ENCODE measurements at places on chromosomes 3 and 15. TPM values are rescaled to one million over a fixed set of nuclear protein-coding genes. Genes with fewer than 3 reads are reported as not detected.

DNA sequence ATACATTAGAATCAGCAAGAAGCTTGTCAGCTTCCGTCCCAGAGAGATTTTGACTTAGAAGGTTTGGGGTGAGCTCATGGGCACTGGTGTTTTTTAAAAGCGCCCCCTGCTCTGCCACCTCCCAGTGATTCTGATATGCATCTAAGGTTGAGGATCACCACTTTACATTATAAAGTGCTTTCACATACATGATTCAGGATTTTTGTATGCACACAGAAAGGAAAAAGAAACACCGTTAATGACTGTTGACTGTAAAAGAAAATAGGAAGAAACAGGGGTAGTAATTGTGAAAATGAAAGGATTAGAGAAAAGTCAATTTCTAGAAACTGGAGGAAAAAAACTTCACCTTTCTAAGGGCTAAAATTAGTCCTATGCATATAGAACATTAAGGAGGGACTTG lies 104.9 kb upstream of the ZBED2 start:
- DNase-seq, result no peak

DNA sequence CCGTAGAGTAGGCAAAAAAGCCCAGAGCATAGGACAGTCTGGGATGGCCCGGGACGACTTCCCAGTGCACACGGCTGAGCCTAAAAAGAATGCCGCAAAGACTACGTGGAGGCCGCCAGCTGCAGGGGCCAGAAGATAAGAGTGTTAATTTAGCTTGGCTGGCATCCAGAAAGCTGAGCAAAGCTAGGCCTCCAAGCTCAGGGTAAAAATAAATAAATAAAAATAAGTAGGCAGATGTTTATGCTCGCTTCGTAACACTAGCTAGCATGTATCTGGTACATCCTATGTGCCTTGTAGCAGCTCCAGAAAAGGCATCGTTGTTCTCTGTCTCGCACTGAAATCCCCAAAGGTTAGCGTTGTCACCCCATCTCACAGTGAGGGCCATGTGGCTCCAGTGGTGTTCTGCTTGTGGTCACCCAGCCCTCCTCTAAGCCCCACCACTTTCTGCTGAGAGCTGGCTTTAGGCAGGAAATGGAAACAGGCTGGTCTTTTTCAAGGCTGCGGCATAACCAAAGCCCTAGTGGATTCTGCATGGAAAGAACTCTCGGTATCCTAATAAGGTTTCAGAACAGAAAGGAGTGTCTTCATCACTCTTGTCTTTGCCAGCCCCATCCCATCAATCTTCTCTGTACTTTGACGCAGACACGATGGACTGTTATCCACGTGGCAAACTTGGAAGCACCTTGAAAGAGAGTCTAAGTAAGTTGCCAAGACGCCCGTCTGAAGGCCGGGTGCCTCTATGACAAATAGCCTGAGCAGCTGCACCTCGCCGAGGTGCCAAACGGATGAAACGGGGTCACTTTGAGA lies 58.1 kb upstream of the MEF2A start:
- DNase-seq, result peak; percentile 70

DNA sequence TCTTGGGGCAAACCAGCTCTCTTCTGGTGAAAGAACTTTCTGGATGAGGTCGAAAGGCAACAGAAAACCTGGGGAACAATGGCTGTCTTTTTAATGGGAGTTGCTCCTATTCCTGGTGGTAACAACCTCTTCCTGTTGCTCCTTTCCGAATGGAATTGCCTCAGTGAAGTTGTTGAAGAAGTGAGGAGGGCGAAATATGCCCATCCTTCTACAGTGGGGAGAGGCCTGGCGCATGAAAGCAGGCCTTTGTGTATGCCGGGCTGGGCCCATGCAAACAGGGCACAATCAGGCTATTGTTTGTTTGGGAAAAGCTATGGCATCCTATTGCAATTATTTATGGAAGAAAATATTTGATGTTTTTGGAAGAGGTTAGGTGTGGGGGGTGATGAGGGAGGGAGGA lies 166.9 kb downstream of the IGF1R start:
- peak; percentile 5 for DNase-seq

- DNase-seq, result no peak
Observed at GRCh38 chr3:13167064-13167743, 94.0 kb upstream of the IQSEC1 start.

- no peak for DNase-seq
Observed at GRCh38 chr15:58355973-58356372, 75.8 kb upstream of the LIPC start.

GRCh38 chr3:11508346-11509172 lies 135.2 kb downstream of the VGLL4 start:
- no peak for DNase-seq

DNA sequence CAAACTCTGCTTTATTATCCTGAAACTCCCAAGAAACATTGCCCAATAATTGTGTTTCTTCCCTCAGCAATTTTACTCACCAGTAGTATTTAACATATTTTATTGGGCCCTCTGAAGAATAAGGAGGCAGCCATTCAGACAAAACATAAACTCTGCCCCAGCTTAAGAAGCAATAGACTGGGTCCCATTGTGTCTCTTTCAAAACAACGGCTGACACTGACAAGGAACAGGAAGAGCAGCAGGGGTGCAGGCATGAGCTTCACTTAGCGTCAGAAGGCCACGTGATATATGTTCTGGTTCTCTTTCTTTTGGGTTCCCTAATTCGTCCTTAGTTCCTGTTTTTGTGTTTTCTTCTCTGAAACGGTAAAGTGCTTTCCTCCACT lies 242.3 kb downstream of the FHIT start:
- no peak for DNase-seq

GRCh38 chr15:31609258-31609681 lies 282.6 kb downstream of the KLF13 start:
- no peak for DNase-seq

DNA sequence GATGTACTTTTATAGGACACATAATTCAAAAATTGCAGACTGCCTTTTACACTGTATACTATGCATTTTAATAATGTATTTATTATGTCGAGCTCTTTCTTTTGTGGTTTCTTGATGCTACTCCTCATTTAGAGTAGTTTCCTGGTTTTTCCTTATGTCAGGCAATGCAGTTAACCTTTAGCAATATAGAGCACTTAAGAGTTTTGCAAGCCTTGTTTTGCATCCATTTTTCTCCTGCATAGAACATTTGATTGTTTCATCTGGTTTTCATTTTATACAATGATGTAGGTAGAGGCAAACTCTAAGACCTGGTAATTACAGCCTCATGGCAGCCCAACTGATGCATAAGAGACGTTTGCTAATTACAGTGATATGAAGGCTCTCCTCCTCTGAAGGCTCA lies 86.3 kb downstream of the PDZRN3 start:
- DNase-seq, result no peak

DNA sequence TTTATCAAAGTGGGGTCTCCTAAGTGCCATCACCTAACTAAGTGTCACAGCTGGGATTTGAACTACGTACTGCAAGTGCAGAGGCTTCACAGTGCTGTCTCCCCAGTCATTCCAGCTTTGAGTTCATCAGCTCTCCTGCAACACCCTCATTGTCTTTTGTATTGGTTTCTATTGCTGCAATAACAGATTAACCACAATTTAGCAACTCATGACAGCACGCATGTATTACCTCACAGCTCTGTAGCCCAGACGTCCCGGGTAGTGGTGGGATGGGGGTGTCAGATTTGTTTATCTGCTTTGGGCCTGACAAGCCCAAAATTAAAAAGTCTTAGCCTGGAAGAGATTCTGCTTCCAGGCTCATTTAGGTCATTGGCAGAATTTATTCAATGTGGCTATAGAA lies 220.5 kb upstream of the LRRN1 start:
- no peak for DNase-seq

GRCh38 chr3:50676031-50676705 lies 1.4 kb downstream of the DOCK3 start:
- no peak for DNase-seq

Gene GOLGA8J
- total RNA-seq, result not detected

Gene C3orf85
- not detected for total RNA-seq

Measured in ureter (tissue), 1 donor.